ENCODE measurements at places on chromosomes 4 and X.

DNA sequence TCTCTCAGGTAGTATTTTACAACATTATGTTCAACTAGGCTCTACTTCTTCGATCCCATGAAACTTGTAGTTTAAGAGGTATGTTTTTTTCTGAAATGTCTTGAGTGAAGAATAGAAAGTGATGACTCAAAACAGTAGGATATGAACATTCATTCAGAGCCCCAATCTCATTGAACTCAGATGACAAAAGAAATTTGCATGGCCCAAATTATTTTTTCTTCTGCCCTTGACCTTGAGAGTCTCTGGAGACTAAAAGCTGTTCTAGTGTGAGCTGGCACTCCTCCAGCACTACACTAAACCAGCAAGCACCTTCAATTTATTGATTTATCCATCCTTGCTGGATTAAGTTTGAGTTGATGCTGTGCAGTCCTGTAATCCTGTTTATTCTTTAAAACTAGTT lies 4.0 kb downstream of the DCLK2 start:
- DNase-seq = no peak

DNA sequence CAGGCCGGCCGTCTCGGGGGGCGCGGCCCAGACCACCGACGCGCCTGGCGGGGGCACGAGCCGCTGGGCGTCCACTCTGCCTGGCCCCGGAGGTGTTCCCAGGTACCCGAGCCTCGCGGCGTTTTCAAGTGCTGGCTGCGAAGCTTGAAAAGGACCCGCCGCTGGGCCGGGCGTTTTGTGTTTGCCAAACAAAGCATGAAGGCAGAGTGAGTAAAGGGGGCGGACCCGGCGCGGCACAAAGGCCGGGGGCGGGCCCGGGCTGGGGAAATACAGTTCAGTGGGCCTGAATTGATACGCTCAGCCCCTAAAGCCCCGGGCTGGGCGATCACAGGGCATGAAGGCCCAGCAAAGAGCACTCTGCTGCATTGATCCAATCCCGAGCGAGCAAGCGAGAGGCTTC lies 65.4 kb downstream of the SOX3 start:
- no peak for DNase-seq

- DNase-seq = no peak
Observed at GRCh38 chr4:151766691-151767090, 5.9 kb upstream of the GATB start.

DNA sequence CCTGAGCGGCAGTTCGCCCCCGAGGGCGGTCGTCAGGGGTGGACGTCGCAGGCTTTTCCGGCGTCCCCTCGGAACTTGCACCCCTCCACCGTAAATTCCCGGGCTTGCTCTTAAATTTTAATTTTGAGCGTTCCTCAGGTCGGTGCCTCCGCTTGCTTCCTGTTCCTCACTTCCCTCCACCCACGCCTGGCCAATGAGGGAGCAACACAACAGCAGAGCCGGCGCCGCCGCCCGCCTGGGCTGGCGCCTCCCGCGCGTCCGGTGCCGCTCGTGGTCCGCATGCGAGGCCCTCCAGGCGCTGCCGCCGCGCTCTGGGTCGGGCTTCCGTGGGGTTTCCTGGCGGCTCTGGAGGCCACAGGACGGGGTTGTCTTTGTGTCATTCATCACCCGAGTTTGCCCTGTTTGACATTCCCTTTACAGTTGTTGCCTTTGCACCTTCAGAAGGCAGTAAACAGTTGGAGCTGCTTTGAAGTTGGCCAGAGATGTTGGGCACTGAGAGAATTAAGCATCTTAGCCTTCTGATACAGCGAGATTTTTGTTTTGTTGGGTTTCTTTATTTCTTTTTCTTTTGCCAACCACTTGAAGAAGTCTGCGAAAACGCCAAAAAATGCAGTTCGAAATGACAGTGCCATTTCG lies 692 bp downstream of the SPCS3 start:
- DNase-seq = peak; percentile 86

DNA sequence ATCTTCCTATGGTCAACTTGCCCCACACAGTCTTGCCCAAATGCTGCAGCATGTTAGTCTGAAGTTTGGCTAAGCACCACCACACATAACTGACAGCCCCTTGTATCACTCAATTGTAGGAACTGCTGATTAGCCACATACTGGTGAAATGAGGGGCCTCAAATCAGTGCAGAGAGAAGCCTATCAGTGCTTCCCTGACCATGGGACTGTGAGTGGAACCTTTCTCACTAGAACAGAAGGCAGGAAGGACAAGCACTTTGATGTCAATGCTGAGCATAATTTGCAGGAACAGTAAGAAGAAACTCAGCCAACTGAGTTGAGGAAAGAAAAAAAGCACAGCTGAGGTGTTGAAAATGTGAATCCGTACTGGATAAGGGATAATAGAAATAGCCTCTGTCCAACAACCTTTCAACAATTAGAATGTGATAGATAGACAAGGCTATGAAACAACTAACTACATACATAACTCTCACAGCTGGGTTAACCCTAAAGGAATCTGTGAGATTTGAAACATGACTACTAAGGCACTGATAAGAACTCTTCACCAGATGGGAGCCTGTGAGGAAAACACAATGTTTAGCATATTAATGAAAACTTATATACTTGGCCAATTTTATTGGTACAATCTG lies 136.6 kb upstream of the SH3RF1 start:
- no peak for DNase-seq

DNA sequence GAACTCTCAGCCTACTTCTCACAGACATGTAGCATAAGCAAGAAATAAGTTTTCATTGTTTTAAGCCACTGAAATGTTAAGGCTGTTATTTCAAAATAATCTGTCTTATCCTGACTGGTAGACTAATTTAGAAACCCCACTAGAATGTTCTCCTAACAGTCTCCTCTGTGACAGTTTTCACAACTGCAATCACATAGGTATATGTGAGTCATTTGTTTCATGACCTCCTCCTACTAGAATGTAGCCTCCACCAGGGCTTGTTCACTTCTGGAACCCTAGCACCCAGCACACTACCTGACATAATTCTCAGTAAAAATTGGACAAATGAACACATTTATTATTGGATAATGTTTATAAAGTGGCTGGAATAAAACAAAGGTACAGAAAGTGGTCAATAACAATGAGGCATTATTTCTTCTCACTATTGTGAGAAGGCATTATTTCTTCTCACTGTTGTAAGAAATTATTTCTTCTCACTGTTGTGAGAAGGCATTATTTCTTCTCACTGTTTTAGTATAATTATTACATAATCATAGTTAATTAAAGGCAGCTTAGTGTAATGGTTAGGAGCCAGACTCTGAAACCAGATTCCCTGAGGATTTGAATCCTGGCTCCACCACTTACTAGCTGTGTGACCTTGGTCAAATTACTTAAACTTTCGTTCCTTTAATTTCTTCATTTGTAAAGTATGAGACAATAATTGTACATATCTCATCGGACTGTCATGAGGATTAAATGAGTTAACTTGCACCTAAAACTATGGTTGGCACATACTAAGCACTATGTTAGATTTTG lies 251.5 kb downstream of the RASL11B start:
- no peak for DNase-seq

DNA sequence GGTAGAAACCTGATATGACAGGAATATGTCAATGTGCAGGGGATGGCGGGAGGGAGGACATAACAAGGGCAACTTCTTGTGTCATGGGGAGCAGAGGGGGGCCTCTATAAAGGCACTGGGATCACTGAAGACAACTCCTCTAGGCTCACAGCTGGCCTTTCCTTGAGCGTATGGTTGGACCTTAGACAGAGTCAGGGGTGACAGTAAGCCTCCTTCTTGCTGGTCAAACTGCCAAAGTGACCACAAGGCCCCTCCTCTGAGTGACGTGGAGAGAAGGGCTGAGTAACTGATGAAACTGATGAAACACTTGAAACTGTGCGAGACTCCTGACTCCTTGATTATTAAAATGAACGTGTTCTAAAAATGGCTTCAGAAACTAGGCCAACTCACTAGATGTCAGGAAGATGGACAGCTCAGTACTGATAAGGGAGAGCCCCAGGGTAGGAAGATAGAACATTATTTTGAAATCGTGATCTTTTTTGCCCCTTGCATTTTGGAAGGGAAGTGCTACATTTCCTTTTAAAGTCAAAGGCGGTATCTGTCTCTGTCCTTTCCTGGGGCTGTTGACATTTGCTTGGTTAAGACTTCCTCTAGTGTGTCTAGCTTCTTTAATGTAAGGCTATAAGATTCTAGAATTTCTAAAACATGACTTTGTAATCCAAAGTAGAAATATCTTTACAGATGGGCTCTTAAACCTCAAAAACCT lies 1.6 kb downstream of the RAB33A start:
- DNase-seq = peak; percentile 86

DNA sequence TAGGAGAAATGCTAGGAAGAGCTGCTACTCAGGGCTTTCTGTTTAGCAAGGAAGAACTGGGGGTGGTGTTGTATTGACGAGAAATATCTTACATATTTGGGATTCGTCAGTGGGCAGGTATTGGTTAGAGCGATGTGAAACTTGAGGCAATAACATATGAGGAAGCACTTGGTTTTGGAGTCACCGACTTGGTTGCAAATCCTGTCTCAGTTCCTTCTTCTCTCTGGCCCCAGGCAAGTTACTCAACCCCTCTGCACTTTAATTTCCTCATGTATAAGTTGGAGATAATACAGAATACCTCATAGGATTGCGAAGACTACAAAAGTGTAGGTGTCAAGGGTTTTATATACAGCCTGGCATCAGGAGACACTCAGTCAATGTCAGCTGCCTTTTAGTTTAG lies 34.1 kb downstream of the GPAT3 start:
- DNase-seq = no peak

GRCh38 chrX:66728818-66729271 lies 90.0 kb upstream of the EDA2R start:
- peak; percentile 74 for DNase-seq

GRCh38 chrX:152806035-152806434 lies 24.5 kb downstream of the CETN2 start:
- no peak for DNase-seq

- DNase-seq = no peak
Observed at GRCh38 chrX:25300994-25301393, 285.2 kb upstream of the ARX start.

GRCh38 chrX:12443534-12444098 lies 305.3 kb downstream of the FRMPD4 start:
- no peak for DNase-seq

- DNase-seq = no peak
Observed at GRCh38 chrX:124931958-124932357, 387.7 kb upstream of the TEX13C start.

DNA sequence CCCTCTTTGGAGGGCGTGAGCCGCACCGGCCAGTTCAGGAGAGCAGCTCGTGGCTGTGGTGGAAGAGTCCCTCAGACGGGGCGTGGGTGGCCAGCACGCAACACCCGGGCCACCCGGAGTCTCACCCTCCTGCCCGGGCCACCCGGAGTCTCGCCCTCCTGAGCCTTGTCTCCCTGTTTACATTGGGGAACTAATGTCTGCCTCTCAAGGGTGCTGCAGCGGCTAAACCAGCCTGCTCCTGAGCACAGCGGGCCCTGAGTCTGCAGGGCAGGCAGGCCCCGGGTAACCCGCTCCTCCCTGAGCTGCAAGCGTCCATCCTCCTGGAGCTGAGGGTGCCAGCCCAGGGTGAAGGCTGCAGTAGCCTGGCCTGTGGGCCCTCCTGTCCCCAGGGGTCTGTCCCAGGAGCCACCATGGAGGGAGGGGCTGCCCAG lies 3.0 kb downstream of the PDE6B start:
- no peak for DNase-seq

DNA sequence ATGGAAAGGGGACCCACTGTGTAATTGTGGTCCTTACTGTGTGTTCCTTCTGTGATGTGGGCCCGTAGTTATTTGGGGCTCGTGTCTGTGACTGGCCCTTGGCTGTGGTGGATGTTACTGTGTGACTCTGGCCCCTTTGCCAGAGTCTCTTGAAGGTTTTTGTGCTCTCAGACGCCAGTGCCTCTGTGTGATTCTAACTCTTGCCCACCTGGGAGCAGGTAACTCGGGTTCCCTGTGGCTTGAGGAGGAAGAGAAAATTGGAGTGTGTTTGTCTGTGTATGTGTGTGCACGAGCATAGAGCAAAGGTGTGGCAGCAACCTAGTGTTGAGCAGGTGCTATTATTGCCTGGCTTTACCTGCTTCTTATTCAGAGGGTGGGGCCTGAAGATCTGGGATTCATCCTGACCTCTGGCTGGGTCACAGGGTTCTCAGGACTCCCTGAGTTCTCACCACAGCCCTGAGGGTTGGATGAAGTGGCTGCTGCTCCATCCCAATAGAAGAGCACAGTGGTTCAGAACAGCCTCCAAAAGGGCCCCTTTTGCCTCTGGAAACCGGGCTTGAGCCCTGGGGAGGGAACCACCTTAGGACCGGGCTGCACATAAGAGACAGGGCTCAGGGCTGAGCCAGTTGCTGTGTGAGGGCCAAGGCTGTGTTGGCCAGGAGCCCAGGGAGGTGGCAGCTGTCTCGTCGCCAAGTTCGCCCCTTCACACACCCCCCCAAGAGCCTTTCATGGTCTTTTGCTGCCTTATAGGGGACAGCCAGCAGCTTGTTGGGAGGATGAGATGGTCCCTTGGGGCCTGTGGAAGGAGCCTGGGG lies 1.3 kb downstream of the RBM10 start:
- no peak for DNase-seq

GRCh38 chrX:108361316-108361715 lies 76.9 kb downstream of the COL4A6 start:
- DNase-seq = peak; percentile 23

- peak; percentile 94 for DNase-seq
Observed at GRCh38 chr4:87973283-87974169, 2.0 kb upstream of the SPP1 start.

Measured in EL (cell line).